ENCODE measurements at places on chromosomes 16 and 17.
A peak's percentile ranks its signal among the peaks of the same experiment; 100 is the strongest.

DNA sequence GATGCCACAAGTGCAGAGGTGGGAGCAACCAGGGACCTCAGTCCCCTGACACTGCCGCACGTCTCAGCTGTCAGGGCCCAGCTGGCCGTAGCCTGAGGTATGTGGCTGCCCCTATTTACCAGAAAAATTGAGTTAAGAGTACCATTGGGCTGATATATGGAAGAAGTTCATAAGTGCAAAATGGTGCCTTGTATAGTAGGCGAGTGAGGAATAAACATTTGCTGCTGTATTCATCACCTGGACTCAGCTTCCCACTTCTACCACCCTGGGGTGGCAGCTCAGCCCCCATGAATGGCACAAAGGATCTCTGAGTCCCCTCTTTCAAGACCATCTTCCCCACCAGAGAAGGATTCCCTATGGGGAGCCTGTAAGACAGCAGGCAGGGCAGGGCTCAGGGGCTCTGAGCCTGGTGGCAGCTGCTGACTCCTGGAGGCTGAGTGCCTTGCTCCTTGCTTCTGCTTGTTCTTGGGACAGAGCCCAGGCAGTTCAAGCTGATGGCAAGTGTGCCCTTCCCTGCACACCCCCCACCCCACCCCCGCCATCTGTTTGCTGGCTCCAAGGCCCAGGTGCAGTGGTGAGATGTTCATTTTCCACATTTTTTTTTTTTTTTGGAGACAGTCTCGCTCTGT, 29.0 kb downstream of the TRPV2 start:
- DNase-seq: peak; percentile 43

- DNase-seq: no peak
Measured at GRCh38 chr16:3729161-3730112, 12.1 kb upstream of the TRAP1 start.

GRCh38 chr16:20859229-20859628, 40.9 kb downstream of the DCUN1D3 start:
- DNase-seq: no peak

DNA sequence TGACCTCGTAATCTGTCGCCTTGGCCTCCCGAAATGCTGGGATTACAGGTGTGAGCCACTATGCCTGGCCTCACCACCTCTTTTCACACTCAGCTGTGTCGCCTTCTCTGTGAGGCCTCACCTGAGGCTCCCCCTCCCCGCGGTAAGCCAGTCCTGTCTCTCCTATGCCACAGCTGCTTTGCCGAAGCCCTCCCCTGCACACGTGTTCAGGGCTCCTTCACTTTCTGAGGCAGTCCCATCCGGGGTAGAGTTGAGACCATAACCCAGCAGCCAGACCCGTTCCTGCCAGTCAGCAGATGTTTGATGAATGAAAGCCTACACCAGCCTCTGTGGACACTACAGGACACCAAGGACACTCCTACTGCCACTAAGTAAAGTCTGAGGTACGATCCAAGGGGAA, 10.6 kb downstream of the USP7 start:
- DNase-seq: no peak

DNA sequence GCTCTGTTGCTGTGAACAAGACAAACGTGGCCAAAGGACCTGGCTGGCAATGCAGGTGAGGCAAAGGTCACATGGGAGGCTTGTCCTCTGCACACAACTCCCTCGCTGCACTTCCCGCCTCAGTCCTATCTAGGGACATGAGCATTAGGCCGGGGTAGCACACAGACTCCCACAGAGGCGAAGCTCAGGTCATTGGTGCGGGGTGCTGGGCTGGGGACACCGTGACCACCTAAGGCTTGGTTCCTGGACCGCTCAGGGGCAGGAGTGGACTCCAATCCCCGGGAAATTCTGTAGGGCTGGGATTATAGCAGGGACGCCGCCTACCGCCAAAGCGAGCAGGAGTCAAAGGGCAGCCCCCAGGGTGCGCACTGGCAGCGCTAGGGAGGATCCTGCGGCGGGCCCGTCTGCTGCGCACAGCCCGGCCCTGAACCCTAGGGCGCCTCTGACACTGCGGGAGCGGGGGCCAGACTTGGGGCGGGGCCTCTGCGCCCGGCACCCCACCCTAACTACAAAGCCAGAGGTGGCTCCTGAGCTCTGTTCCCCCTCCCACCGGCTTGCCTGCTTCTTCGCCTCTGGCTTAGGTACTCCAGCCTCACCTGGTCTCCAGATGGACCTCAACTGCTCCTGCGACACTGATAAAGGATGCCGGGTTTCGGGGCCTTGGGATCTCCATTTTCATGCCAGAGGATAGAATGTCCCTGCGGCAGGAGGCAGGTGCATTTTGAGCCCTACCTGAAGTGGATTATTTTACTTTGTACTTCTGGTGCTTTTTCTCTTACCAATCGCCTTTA, 3.9 kb upstream of the MT1B start:
- no peak for DNase-seq

DNA sequence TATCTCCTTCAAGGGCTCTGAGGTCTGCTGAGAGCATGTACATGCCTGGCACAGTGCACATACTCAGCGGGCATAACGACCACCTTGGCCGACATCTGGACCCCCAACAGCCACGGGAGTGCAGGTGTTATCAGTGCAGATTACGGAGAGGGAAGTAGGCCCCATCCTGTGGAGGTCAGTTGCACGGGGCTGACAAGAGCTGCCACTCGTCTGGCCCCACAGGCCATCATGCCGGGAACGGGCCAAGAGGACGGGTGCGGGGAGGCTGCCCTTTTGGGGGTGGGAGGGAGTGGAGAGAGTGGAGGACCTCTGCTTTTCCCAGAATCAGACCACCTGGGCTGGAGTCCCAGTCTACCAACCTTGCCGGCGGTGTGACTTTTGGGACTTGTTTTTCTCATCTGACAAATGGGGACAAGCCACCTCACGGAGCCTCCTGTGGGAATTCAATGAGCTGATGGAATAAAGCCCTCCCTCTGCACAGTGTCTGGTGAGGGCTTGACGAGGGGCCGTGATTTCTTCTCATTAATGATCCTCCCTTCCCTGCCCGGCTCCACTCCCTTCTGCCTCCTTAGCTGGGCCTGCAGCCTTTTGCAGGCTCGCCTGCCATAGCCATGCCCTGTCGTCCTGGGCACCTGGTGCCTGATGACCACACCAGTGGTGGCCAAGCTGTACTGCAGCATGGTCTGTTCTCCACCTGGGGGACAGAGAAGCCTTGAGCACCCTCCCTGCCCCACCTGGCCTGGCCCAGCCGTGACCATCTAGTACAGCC, 4.6 kb downstream of the PRSS33 start:
- no peak for DNase-seq

Data from fibroblast of mammary gland (primary cell).